ENCODE measurements at places on chromosomes 3 and 15.

GRCh38 chr15:29924750-29925149 lies 102.5 kb upstream of the TJP1 start:
- no peak for DNase-seq

- no peak for DNase-seq
Measured at GRCh38 chr3:150307311-150308036, 100.6 kb upstream of the TSC22D2 start.

GRCh38 chr15:76795217-76795616 lies 109.9 kb downstream of the SCAPER start:
- no peak for DNase-seq

- DNase-seq, result no peak
Measured at GRCh38 chr3:185779461-185779860, 45.4 kb downstream of the IGF2BP2 start.

- DNase-seq, result no peak
Measured at GRCh38 chr3:27310688-27311087, 58.5 kb downstream of the NEK10 start.

Data from stimulated activated CD4-positive, alpha-beta T cell treated with anti-CD3 and anti-CD28 coated beads, Interleukin-4, amount 100 ng/mL, for 1 hour (primary cell).